Bronchial epithelial cell (primary cell): ENCODE measurements at places on chromosomes 2 and 18.

GRCh38 chr2:115572746-115573145, 1130.3 kb downstream of the DPP10 start:
- no peak for DNase-seq

DNA sequence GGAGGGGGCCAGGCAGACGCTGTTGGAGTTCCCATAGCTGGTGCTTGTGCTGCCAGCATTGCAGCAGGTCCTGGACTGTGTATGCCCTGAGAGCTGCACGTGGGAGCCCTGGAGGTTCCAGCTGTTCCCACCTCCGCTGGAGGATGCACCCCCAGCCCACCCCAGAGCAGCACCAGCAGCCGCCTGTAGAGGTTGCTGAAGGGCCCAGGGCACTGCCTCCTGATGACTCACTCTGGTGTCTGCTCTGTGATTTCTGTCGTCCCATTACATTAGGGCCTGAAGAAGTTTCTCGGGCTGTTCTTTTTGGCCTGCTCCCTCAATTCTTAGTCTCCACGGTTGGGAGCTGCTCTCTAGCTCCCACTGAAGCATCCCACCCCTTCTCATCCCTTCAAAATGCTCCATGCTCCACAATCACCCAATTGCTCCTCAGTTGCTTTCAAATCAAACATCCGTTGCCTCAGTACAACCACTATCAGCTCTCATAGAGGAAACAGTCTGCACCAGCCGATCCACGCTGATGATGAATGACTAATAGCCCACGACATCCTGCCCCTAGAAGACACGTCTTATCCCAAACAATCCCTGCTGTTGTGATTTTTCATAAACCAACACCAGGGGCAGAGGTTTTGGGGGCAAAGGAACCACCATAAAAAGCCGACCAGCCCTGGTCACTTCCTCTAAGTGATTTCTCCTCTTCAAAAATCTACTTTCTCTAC, 65.2 kb upstream of the RNF152 start:
- DNase-seq: no peak

GRCh38 chr18:8373486-8373885, 235.8 kb upstream of the RAB12 start:
- peak; percentile 99 for DNase-seq

DNA sequence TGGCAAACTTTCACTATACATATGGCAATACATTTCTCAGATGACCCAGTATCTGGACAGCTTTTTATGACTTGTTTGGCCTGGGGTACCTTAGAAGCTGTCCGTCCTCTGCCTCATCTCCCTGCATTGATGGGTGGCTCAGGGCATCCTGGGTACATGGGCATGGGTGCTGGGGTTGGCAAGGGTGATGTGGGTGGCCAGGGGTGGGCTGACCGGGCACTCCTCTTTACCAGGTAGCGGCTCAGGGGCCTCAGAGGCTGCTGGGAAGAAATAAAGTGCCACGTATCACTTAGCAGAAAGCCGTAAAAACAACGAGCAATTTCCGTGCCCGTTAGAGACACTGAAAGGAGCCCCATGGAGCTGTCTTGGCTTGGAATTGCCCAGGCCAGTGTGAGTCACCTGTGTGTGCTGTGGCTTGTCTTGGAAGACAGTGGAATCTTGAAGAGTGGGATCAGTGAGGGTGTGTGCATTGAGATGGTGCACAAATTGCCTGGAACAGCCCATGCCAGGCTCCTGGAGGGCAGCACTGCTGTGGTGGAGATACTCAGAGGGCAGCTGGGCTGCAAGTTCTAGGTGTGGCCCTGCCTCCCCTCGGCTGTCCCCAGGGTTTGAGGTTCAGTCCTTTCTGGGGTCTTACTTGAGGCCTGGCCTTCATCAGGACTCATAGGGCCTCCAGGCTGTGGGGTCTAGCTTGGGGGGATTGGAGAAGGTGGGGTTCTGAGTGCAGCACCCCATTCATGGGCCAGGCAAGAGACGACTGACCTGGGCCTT, 88.8 kb downstream of the FHOD3 start:
- peak; percentile 92 for DNase-seq

DNA sequence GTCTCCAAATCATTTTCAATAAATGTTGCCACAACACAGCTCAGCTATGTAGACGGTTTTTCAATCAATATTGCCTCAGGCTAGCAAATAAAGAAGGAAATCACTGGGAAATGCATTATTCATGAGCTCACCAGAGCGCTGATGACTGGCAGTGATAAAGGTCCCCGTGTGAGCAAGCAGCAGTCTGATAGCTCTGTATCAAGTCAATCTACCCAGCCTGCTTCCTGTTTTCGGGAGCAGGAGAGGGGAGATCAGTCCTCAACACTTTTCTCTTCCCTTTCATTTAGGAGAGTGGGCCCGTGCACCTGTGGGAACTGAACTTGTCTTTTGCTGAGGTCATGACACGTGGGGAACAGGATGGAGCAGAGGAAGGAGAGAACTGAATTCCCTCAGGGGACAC, 253.9 kb upstream of the SIX2 start:
- DNase-seq: no peak

- peak; percentile 30 for DNase-seq
These were observed 44.2 kb downstream of the WDPCP start for GRCh38 chr2:63544017-63544627.

- no peak for DNase-seq
These were observed 1588.2 kb downstream of the LRP1B start for GRCh38 chr2:140542627-140543026.

GRCh38 chr2:2127467-2127866, 203.6 kb downstream of the MYT1L start:
- DNase-seq: no peak

DNA sequence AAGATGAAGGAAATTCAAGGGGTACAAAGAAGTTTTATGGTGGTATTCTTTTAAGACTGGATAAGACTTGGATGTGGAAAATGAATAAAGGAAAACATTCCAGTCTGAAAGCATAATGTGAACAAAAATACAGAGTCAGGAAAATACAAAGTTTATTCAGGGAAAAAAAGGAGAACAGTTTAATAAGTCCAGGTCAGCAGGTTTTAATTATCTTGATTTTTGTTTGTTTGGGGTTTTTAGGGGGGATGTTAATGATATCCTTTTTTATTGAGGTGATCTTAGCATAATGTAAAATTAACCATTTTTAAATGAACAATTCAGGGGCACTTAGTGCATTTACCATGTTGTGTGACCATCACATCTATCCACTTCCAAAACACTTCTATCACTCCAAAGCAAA, 80.6 kb downstream of the NBAS start:
- no peak for DNase-seq

GRCh38 chr2:151754253-151754897, 20.1 kb upstream of the NEB start:
- no peak for DNase-seq

DNA sequence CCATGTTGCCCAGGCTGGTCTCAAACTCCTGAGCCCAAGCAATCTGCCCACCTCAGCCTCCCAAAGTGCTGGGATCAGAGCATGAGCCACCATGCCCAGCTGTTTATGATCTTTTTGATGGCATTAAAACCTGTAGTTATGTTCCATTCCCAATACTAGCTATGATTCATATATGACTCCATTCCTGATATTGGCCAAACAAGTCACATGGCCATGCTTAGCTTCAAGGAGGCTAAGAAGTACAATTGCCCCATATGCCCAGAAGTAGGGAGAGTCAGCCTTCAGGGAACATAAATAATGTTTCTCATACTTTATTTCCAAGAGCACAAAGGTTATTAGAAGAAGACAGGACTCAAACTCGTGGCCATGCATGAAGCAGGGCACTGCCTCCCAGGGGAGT, 132.4 kb upstream of the RAB6C start:
- peak; percentile 53 for DNase-seq

- no peak for DNase-seq
These were observed 53.5 kb upstream of the KCNE4 start for GRCh38 chr2:222998459-222998858.

DNA sequence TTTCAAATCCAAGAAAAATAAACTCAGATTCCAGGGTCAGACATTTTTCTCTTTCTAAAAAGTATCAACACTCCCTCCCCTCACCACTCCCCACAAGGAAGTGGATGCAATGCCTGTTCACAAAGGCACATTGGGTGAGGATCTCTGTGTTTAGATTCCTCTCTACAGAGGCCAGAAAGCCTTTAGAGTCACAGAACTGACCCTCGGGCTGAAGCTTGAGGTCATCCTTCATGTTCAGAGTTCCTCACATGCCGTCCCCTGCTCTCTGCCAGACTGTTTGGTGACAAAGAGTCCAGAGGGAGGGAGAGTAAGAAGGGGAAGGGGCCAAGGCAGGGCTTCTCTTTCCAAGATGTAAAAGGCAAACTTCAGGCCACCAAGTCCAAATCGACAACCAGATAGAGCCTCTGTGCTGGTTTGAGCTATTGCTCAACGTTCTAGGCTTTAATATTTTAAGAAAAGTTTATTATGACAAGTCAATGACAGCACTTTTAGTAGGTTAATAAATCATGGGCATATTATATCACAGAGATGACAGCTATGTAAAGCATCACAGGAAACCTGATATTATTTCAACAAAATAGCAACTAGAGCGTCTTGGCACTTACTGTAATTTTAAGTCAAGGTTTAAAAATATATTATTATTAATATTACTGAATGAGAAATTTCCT, 269.4 kb downstream of the ETAA1 start:
- DNase-seq: no peak

DNA sequence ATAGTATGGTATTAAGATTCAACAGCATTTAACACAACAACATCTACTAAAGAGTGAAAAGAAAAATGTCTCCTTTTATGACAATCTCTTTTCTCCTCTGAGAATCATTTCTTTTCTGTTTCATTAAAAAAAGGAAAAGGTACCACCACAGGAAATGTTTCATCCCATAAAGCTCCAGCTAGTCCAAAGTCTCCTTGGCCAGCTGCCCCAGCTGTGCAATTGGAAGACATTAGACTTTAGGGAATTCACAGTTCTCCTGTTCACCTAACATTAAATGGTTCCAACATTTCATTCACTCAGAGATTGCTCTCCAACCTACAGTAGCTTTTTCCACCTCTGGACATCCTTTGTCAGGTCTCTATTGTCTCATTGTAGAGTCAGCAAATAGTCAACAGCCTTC, 78.7 kb upstream of the YPEL5 start:
- no peak for DNase-seq

DNA sequence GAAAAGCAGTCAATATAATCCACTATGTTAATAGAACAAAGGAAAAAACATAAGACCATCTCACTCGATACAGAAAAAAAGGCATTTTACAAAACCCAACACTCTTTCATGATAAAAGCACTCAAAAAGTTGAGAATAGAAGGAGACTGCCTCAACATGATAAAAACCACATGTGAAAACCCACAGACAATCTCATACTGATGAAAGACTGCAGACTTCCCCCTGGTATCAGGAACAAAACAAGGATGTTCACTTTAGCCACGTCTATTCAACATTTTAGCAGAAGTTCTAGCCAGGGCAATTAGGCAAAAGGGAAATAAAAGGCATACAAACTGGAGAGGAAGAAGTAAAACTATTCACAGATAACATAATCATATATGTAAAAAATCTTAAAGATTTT, 285.9 kb downstream of the EIPR1 start:
- no peak for DNase-seq

- no peak for DNase-seq
These were observed 102.3 kb downstream of the CDCA7 start for GRCh38 chr2:173456960-173457359.

DNA sequence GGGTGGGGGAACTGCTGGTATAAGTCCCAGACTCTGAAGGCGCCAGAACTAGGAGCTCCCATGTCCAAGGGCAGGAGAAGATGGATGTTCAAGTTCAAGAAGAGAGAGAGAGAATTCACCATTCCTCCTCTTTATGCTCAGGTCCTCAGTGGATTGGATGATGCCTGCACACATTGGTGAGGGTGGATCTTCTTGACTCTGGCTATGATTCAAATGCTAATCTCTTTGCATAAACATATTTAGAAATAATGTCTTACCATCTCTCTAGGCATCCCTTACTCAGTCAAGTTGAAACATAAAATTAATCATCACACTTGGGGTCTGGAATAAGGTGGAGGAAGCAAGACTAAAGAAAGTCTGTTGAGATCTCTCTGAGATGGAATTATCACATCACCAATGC, 210.6 kb upstream of the CHST9 start:
- no peak for DNase-seq

GRCh38 chr2:5725794-5726463, 33.7 kb downstream of the SOX11 start:
- DNase-seq: no peak

GRCh38 chr2:232485348-232485756, 2.3 kb downstream of the ECEL1 start:
- DNase-seq: no peak

DNA sequence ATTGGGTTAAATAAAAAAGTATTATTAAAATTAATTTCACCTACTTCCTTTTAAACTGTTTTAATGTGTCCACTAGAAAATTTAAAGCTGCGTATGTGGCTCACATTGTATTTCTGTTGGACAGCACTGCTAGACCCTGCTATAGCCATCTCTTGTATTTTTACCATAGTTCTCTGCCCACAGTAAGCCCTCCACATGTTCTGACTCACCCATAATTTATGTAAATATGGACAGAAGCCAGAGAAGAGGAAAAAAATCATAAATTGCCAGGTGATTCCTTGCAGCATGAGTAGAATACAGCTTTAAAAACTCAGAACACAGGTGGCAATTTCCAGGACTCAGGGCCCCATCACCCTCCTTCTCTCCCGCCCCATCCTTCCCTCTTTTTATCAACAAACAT, 142.4 kb upstream of the MEX3C start:
- DNase-seq: peak; percentile 80

GRCh38 chr2:225272173-225272572, 127.3 kb upstream of the NYAP2 start:
- peak; percentile 90 for DNase-seq

GRCh38 chr2:110900191-110900590, 167.8 kb downstream of the ACOXL start:
- DNase-seq: no peak
